ENCODE measurements at places on chromosomes 2 and 18.

DNA sequence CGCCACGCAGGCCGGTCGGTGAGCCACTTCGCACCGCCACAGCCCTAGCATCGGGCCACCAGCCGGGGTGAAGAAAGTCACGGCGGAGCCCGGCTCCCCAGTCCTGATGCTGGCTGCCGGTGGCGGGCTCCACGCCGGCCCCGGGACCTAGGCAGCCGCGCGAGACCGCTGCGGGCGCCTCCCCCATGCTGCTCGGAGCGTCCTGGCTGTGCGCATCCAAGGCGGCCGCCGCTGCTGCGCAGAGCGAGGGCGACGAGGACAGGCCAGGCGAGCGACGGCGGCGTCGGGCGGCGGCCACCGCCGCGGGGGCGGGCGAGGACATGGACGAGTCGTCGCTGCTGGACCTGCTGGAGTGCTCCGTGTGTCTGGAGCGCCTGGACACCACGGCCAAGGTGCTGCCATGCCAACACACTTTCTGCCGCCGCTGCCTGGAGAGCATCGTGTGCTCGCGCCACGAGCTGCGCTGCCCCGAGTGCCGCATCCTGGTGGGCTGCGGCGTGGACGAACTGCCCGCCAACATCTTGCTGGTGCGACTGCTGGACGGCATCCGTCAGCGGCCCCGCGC lies 433 bp downstream of the SH3RF3 start:
- DNase-seq, result no peak

DNA sequence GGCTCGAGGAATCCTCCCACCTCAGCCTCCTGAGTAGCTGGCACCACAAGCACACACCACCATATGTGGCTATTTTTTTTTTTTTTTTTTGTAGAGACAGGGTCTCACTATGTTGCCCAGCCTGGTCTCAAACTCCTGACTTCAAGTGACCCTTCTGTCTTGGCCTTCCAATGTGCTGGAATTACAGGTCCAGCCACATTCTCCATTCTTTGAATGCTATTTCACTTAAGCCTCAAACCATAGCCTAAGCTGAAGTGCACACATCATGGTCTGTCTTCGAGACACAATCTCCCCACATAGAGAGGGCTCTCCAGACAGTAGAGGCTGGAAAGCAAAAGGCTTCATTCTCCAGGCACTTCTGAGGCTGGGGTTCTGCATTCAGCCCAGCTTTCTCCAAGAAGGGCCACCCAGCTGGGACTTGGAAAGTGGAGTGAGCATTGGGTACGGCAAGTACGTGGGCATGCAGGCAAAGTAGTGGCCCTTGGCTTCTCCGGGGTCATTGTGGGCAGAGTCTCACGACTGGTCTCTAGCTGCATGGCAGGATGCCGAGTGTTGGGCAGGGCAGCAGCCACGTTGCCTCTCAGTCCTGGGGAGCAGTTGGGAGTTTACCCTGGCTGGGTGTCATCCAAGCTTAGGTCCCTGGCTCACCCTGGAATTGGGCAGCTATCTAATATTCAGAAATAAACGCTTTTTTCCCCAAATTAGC lies 78.2 kb upstream of the SMAD7 start:
- DNase-seq, result no peak

GRCh38 chr2:239252393-239252792 lies 148.4 kb downstream of the HDAC4 start:
- no peak for DNase-seq

- DNase-seq, result no peak
These were observed 12.7 kb downstream of the HNRNPLL start for GRCh38 chr2:38590053-38590452.

- no peak for DNase-seq
These were observed 103.5 kb downstream of the ADD2 start for GRCh38 chr2:70664525-70664924.

- no peak for DNase-seq
These were observed 38.5 kb downstream of the NPC1 start for GRCh38 chr18:23547846-23548245.

DNA sequence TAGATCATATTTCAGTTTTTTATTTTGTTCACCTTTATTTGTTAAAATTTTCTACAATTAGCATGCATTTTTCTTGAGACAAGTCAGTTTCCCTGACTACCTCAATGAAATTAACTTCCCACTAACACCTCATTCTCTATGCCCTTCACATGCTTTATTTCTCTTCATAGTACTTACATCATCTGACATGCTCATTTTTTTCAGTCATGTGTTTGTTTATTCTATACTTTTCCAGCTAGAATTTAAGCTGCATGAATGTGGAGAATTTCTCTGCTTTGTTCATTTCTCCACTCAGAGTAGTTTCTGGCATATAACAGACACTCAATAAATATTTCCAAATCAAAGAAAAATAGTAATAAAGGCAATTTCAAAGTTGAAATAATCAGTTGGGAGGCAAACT lies 78.9 kb upstream of the SCN7A start:
- no peak for DNase-seq

DNA sequence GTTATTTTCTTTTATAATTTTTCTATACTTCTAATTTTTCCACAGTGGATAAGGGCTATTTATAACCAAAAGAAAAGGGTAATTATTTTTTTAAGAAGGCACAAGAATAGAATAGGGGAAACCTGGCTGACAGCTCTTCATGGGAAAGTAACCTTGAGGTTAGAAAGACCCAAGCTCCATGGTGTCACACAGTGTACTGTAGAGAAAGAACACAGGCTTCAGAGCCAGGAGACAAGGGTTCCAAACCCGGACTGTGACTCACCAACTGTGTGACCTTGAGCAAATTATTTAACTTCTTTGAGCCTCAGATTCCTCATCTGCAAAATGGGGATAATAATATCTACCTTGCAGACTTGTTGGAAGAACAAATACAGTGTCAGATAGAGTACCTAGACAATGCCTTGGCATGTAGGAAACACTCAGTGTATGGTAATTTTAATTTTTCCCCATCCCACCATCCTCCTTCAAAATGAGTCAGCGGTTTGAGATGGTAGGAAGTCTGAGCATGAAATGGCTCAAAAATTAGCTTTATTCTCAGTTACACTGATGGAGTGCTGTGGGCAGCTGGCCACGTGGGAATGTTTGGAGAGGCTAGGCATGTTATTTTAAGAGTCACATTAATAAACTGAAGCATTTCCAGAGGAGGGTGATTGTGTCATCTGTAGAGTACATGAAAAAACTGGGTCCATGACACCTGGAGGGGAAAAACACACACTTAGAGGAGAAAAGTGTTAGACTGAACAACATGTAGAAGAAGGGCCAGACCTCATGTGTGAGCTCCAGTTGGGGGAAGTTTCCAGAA lies 36.7 kb downstream of the TMEM37 start:
- DNase-seq, result no peak

- DNase-seq, result no peak
These were observed 75.4 kb downstream of the CSRNP3 start for GRCh38 chr2:165544897-165545296.

- DNase-seq, result no peak
These were observed 1123.3 kb upstream of the ACVR2A start for GRCh38 chr2:146721486-146721885.

DNA sequence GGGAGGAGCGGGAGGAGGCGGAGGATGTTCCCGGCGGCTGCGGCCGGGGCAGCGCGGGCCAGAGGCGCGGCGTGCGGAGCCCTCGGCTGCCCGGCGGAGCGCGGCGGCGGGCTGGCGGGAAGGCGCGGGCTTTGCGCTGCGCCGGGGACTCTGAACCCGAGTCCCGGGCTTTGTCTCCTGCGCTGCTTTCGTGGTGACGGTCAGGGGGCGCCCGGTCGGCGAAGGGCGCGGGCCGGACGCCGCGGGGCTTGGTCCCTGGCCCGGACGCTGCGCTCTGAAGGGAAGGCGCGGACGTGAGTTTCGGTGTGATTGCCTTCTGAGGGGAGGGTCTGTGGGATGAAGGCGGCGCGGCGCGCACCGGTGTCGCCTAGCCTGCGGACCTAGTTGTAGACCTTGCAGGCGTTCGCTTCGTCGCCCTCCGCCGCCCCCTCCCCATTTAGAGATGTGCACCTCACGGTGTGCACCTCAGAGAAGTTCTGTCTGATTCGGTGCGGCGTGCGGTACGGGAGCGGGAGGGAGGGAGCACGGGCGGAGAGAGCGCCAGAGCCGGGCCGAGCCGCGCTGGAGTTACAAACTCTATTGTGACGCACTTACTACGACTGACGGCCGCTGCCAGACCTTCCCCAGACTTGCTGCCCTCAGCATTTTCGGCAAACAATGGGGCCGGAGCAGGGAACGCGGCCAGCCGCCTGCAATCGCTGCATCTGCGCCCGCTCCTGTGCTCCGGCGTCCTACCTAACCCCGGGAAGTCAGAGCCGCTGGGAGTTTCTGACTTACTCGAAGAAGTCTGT lies 2.1 kb downstream of the BCL2L11 start:
- DNase-seq, result peak; percentile 38

DNA sequence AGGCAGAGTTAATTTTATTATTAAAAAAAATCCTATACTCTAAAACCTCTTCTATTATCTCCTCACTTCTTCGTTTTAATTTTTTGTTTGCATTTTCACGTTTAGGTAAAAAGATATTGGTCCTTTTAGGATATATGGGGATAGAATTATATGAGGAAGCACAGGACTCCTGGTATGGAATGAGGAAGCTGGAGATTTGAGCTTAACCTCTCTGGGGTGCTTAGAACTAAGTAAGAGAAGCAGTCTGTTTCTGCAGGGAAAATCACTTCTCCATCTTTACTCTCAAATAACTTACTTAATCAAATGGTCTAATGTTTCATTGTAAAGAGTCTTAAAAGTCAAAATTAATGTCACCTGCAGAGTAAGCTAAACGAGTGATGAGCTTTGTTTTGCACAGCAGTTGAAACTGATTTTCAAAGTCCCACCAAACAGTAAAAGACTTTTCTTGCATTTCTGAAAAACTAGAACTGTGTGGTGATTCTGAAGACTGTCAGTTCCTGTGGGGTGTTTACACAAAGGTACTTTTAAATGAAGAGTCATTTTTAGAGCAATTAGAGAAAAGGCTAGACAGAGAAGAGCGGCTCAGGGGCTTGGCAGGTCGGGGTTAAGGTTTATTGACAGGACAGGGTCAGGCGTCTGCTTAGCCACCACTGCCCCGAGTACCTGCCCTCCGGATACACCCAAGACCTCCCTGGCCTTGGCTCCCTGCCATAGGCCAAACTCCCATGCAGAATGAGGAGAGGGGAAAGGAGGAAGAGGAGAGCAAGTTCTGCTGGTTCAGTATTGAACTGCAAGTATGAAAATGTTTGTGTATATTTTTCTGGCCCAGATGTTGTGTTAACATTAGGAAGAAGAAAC lies 21.6 kb downstream of the METAP1D start:
- DNase-seq, result no peak

DNA sequence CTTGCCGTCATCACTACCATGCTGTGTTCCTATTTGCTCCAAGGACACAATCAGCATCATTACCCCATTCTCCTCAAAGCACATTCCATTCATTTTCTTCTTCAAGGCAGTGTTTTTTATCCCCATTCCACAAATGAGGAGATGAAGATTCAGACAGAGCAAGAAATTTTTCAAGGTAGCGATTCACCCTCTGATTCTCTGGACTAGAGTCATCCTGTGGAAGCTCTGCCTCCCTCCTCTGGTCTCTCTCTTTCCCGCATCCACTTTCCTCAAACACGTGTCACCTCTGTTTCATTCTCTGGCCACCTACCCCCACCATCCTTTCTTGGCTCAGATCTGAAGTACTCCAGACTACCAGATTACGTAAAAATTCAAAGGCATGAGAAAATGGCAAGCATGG lies 297.9 kb downstream of the SOX11 start:
- DNase-seq, result no peak

DNA sequence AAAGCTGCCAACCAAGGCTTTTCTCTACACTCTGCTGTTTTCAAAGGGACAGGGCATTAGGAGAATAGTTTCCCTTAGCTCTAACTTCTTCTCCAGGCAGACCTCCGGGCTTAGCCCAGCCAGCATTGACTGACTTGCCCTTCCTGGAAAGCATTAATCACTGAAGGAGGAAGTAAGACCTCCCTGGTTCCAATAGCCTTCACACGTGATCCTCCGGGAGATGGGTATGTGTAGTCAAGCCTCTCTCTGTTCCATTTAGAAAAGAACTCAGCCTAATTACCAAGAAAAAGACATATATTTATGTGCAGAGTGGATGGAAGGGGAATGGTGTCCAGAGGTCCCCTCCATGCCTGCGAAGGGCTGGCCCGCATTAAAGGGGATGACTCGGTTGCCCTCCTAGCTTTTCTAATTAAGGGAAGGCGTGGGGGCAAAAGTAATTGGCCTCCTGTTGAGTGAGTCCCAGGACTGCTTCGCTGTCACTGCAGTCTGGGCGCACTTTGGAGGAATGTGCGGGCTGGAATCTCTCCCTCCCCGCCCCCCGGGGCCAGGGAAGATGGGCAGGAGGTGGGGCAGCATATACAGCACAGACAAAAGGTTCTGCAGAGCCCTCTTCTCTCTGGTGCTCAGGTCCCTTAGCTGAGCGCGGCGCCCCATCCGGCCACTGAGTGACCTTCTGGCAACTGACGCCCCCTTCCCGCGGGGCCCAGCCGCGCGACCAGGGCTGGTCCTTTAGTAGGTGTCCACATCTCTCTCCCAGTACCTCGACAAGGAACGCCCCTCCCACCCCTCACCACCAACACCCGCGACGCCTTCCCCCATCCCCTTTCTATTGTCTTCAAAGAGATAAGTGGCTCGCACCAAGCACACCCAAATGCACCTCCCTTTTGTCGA lies 686.0 kb downstream of the NRXN1 start:
- no peak for DNase-seq

DNA sequence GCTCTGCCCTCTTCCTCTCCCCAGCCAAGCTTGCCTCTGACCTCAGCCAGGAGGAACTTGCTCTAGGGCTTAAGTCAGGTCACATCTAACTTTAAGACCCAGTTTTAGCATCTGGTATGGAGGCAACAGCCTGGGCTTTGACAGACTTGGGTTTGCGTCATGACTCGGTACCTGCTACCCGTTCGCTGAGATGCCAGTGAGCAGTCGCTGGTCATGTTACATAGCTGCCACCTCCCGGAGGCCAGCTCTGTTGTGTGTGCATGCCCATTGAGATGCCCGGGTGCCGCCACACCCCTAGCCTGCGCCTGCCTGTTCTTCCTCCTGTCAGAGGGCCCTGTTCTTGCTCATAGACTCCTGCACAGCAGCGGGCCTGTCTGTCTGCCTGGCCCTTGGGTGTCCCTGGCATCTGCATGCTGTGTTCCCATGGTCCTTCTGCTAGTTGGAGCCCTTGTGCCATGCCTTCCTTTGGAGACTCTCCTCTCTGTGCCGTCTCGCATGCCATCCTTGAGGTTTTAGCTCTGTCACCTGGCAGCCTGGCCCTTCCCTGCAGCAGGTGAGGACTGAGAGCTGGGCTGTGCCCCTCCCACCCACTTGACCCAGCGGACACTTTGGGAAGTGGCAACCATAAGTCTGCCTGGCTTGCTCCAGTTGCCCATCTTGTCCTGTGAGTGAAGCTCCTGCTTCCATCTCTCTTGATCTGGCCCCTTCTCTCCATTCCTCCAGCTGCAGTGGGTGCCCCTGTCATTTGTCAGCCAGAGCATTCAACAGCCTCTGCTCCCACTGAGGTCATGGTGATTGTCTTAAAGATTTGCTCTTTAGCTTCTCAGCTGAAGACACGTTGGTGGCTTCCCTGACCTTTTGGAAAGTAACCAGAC lies 24.9 kb downstream of the ASAP2 start:
- DNase-seq, result no peak

GRCh38 chr2:82993609-82994008 lies 1465.5 kb downstream of the SUCLG1 start:
- DNase-seq, result no peak
